ENCODE measurements at places on chromosomes 2 and 18.

GRCh38 chr18:35085450-35086380, 44.5 kb downstream of the MAPRE2 start:
- DNase-seq = no peak

GRCh38 chr2:150428641-150429040, 58.8 kb downstream of the RND3 start:
- no peak for DNase-seq

DNA sequence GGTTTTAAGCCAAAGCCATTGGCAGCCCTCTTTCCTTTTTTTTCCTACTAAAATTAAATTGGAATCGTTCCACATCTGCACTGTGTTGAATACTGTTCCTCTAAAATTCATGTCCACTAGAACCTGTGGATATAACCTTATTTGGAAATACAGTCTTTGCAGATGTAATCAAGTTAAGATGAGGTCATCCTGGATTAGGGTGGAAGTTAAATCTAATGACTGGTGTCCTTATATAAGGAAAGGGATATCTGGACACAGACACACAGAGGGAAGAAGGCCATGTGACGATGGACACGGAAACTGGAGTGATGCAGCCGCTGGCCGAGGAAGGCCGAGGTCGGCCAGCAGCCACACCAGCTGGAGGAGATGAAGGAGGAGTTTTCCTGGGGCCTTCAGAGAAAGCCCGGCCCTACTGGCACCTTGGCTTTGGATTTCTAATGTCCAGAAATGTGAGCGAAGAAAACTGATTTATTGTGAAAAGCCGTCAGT, 49.4 kb downstream of the LONRF2 start:
- no peak for DNase-seq

GRCh38 chr2:179768765-179769164, 92.6 kb downstream of the ZNF385B start:
- no peak for DNase-seq

DNA sequence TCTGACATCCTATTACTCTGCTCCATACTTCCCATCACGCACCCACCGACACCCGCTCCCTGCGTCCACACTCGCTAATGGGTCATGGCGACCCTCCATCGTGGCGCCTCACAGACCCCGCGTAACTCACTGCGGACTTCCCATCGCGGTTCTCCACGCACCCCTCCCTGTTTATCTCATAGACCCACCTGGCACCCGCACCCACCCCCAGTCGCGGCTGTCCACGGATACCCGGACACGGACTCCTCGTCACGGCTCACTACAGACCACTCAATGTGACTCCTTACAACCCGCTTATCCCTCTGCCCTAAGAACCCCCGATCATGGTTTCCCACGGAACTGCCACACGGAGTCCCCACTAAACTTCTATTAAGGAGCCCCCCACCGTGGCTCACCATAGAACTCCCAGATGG, 458 bp downstream of the CXXC1 start:
- DNase-seq = no peak

- DNase-seq = no peak
Measured at GRCh38 chr2:237704501-237705434, 77.4 kb downstream of the LRRFIP1 start.

DNA sequence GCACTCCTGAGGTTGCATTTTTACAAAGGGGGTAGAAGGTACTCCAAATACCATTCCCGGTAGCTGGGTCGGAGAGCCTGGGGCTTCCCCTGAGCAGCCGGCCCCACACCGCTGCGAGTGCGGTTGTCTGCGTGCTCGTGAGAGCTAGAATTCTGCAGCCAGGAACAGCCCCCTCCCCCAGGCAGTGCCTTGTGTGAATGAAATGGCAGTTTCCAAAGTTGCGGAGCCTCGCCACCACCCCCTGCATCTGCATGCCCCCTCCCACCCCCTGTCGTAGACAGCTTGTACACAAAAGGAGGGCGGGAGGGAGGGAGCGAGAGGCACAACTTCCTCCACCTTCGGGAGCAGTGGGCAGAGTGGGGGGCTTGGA, 1.1 kb downstream of the MYCN start:
- no peak for DNase-seq

DNA sequence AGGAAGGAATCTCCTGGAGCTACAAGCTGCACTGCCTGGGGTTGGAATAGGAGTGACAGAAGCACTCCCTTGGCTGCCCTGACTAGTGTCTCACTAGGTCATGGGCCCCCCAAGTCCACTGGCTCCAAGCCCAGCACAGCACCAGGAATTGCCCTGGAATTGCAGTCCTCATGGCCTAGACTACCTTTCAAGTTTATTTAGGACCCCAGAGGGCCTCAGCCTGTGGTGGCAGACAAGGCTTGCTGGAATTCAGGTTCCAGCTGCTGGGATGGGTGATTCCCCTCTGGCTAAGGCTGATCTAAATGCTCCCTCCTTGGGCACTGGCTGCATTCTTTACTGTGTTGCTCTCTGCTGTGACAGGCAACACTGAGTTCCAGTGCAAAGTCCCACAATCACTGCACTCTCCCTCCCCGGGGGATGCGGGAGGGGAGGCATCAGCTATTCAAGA, 14.0 kb downstream of the STRADB start:
- no peak for DNase-seq

- DNase-seq = no peak
Measured at GRCh38 chr2:152242787-152243472, 67.4 kb upstream of the STAM2 start.

GRCh38 chr2:233202531-233202944, 48.9 kb upstream of the ATG16L1 start:
- no peak for DNase-seq

GRCh38 chr2:134564549-134564948, 154.3 kb downstream of the TMEM163 start:
- no peak for DNase-seq

DNA sequence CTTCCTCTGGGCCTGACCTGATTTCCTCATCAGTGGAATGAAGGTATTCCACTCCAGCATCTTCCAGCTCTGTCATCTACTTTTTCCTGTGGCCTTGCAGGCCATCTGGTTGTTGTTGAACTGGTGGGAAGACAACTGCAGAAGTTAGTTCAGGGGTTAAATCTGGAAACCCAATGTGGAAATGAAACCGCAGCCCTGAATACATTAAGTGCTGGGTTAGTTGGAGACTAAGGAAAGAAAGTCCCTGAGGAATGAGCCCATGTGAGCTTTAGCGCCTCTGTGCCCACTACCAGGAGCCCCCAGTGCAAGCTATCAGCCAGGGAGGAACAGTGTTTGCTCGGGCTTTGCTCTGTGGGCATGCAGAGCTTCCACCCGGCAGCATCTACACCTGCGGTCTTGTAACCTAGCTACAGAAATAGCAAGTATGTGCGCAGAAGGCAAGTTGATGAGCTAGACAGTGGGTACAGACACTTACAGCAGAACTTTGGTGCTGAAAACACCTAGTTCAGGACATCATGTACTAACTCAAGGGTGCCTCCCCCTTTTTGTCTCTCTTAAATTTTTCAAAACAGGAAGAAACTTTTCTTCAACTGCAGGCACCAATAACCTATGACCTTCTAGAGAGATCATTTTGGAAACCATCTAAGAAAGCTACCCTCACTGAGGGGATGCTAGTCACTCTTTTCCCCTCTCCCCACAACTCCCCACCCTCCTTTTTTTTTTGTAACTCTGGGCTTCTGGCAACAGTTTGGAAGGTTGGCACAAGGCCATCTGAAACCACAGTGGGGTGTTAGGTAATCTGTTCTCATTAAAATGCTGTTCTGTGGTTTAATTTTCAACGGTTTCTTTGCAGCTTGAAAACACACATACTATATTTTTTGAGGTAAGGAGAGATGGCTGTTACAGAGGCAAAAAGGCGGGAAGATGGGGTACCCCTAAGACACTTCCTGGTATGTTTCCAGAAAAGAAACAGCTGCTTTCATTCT, 18.3 kb upstream of the CXCR4 start:
- DNase-seq = peak; percentile 83

GRCh38 chr18:11154368-11154989, 5.1 kb upstream of the PIEZO2 start:
- no peak for DNase-seq

- DNase-seq = no peak
Measured at GRCh38 chr2:118154176-118154575, 65.9 kb downstream of the INSIG2 start.

DNA sequence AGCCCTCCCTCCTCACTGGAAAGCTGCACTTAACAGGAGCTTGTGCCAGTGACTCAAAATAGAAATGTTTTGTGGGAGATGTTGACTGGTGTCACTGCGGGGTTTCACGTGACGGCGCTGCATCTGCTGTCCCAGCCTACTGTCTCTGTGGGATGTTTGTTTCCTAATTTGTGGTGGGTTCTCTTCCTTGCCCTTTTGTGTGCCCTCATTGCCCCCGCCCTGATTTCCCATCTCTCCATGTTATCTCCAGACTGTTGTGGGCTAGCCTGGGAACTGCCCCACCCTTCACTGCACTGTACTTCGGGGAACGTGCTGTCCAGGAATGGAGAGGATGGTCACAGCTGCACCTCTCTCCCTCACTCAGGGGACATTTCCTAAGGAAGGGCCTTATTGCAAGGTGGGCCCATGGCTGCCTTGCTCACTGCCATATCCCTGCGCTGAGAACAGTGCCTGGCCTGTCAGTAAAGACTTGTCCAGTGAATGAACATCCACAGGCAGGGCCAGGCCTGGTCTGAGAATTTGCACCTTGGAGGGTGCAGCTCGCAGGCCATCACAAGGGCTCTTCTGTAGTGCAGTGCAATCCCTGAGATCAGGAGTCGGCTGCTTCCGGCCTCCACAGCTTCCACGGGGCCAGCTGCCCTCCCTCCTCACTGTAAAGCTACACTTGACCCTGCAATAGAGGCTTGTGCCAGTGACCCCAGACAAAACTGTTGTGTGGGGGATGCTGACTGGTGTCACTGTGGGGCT, 18.1 kb downstream of the ZAP70 start:
- no peak for DNase-seq

- DNase-seq = no peak
Measured at GRCh38 chr2:147689220-147689909, 155.5 kb upstream of the ACVR2A start.

GRCh38 chr18:9743200-9744016, 35.3 kb downstream of the RAB31 start:
- DNase-seq = no peak
